Brain (organoid and tissue), 16 donors: ENCODE measurements at places on chromosomes 4 and X. TPM values are rescaled to one million over a fixed set of nuclear protein-coding genes. Genes with fewer than 3 reads are reported as not detected.

DNA sequence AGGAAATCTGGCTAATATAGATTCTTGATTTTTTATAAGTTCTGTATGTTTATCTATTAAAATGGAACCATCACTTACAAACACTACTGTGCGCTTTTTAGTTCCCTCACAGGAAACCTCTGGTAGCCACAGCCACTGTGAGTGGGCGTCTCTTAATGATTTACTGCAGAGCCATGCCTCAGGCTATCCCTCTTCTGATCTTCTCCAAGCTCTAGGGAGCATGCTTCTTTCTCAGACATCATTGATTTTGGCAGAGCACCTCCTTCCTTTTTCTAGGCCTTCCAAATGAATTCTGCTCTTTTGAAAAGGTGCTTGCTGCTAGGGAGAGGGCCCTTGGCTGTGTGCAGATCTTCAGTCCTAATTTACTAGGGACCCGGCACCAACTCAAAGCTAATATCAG lies 61.1 kb upstream of the STS start:
- no peak for DNase-seq

GRCh38 chr4:121304893-121305292 lies 75.9 kb downstream of the QRFPR start:
- no peak for DNase-seq

GRCh38 chr4:104909376-104909775 lies 237.3 kb upstream of the TET2 start:
- no peak for DNase-seq

GRCh38 chr4:29423836-29424721 lies 1296.1 kb upstream of the PCDH7 start:
- DNase-seq: no peak

- no peak for DNase-seq
Observed at GRCh38 chr4:2596611-2597010, 60.2 kb downstream of the FAM193A start.

- DNase-seq: no peak
Observed at GRCh38 chr4:74054483-74055047, 16.1 kb upstream of the CXCL3 start.

GRCh38 chr4:11525085-11525484 lies 96.4 kb upstream of the HS3ST1 start:
- DNase-seq: no peak

- no peak for DNase-seq
Observed at GRCh38 chrX:129760155-129760554, 19.6 kb upstream of the SASH3 start.

PLP2 gene
- 164 TPM for polyA plus RNA-seq

ITM2A gene
- polyA plus RNA-seq: 52.8 TPM

FAM114A1 gene
- 9.4 TPM for polyA plus RNA-seq
